NCI-H2081 treated with DMSO at 0.1 percent for 48 hours (cell line): ENCODE measurements at places on chromosomes 13 and 19.

DNA sequence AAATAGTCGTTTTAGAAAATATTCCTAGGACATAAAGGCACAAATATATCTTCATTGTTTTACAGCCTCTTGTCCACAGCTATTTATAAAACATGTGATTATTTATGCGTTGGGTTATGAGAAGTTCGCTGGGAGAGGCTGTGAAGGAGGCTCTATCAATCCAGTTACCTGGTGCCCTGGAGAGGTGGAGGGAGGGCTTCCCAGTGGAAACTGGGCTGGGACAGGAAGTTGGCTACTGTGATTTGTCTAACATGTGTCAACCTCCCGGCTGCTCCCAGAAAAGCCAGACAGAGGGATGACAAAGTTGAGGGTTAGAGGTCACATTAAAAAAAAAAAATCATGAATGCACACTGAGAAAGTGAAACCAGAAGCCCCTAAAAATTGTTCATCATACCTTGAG lies 346.5 kb downstream of the ZNF536 start:
- DNase-seq: no peak

DNA sequence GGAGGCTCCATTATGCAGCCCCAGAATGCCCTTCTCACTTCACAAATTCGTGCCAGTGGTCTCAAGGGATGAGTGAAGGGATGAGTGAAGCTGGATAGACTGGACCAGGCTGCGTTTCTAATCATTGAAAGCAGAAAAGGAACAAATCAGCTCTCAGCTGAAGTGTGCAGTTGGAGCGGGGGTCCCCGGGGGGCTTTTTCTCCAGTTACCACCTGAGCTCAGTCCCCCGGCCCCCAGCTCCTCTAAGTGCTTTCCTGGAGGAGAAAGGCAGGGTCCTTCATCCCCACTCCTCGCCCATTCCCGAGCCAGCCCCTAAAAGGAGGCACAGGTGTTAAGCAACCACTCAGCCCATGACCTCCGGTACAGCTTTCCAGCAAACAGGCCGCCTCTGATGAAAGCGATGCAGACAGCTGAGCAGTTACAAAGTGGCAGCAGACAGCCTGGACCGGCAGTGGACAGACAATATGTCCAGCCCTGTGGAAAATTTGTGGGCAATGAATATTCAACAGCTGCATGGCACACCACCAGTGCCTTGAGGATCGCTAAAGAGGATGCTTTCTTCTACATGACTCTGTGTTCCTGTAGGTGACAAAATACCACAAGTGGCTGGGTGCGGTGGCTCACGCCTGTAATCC lies 110.7 kb upstream of the UBL3 start:
- no peak for DNase-seq

DNA sequence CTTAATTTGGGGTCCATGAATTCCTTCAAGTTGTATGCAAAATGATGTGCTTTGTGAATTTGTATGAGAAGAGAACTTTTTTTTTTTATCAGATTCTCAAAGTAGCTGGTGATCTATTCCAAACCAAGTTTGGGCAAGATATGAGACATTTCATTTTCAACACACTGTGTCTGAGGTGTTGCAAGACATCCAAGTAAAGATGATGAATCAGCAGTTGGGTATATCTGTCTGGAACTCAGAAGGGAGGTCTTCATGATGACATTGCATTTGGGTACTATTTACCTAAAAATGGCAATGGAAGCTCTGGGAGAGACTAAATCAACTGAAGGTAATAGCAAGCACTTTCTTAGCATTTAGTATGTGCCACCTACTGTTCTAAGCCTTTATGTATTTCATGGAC lies 2.8 kb downstream of the FAM124A start:
- no peak for DNase-seq

DNA sequence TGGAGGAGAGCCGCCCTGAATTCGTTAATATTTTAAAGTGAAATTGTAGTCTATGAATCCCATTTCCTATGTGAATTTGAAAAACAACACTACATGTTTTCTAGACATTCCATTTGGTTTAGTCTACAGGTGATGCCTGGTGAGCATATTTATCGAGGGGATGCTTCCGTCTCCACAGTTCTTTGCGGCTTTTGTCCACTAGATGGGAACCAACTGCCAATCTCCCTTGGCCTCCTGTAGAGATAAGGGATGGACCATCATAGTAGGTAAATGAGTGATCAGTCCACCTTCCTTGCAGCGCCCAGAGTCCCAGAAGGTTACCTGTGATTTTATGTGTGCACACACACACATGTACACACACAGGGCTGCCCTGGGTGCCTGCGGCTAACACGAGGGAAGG lies 289.8 kb upstream of the SOX21 start:
- no peak for DNase-seq

DNA sequence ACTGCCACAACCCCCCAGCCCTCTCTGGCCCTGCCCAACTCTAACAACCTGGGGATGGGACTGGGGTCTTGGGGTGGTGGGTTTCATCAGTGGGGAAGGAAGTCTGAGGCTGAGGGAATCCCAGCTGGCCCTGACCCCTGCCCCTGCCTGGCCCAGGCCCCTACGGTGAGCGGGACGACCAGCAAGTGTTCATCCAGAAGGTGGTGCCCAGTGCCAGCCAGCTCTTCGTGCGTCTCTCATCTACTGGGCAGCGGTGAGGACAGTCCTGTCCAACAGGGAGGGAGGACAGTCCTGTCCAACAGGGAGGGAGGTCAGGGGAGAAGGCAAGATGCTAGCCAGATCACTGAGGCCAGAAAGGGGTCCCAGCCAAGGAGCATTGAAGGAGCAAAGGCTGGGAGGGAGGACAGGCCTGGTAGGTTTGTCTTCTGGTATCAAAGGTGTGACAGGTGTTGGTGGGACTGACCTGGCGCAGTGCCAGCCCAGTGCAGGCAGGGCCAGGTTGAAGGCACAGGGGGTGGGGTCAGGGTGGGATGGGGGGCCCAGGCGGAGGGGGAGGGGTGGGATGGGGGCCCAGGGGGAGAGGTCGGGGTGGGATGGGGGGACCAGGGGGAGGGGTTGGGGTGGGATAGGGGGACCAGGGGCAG lies 12.1 kb upstream of the LTBP4 start:
- no peak for DNase-seq

DNA sequence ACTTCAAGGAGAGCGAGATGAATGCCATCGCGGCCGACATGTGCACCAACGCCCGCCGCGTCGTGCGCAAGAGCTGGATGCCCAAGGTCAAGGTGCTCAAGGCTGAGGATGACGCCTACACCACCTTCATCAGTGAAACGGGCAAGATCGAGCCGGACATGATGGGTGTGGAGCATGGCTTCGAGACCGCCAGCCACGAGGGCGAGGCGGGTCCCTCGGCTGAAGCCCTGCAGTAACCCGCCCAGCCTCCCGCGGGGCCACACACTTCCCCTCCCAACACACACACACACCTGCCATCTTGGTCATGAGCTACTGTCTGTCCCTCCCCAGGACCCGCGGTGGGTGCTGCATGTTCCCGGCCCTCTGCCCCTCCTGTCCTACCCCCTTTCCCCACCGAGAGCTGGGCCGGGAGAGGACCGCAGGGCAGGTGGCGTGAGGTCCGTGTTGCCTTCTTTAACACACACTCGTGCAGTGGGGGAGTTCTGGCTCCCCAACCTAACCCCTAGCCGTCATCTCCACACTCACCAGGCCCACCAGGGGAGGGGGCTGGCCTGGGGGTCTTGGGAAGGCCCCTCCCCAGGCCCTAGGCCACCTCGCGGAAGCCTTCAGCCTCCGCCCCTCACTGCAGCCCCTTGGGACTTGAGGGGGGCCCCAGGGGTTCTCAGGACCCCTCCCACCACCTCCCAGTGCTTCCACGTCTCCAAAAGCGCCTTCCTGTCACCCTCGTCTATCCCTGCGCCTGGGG lies 11.8 kb downstream of the STX10 start:
- DNase-seq: no peak

- DNase-seq: no peak
Measured at GRCh38 chr19:7970716-7971448, 27.4 kb upstream of the TIMM44 start.

DNA sequence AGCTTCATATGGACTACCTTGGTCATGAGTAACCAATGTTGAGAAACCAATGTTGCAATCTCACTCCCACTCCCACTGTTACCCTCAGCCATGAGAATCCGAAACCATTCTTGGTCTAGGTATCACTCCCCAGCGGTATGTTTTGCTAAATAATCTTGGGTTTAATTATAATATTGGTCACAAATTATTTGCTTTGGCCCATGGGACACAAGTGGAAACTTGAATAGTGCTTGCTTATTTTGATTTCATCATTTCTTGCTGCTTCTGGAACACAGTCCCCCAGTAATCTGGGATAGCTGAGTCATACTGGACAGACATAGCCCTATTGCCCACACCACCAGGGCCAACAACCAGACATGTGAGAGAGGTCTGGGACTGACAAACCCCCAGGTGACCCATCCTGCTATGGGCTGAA lies 171.6 kb upstream of the IPO5 start:
- no peak for DNase-seq

GRCh38 chr13:35857769-35858168 lies 273.4 kb downstream of the DCLK1 start:
- no peak for DNase-seq

- DNase-seq: no peak
Measured at GRCh38 chr19:13417054-13417453, 89.2 kb downstream of the CACNA1A start.

- DNase-seq: no peak
Measured at GRCh38 chr19:9903336-9903735, 33.0 kb downstream of the OLFM2 start.

- no peak for DNase-seq
Measured at GRCh38 chr13:48778610-48779009, 124.9 kb downstream of the CYSLTR2 start.

DNA sequence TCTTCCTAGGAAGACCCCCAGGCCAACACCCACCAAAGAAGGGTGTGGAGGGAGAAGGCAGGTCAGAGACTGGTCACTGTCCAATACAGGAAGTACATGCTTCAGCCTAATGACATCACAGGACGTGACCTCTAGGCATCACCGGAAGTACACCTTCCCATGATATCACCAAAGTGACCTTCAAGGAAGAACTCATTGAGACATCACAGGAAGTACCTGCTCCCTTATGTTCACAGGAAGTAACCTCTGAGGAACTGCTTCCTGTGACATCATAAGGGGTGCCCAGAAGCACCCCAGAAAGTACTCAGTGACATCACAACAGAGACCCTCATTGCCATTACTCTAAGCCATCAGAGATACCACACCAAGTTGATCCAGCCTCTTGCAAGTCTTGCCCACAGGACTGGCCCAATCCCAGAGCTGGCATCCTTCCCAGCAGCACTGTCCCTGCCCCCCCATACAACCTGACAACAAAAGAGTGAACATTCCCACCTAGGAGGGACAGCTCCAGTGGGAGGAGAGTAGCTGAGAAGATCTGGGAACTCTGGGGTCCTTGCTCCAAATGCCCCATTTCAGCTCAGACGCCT lies 24.2 kb upstream of the NANOS2 start:
- no peak for DNase-seq

- no peak for DNase-seq
Measured at GRCh38 chr13:26998292-26998691, 173.3 kb downstream of the USP12 start.

GRCh38 chr19:34173193-34173956 lies 1.1 kb downstream of the LSM14A start:
- no peak for DNase-seq

- no peak for DNase-seq
Measured at GRCh38 chr19:4676955-4677731, 7.0 kb upstream of the MYDGF start.

DNA sequence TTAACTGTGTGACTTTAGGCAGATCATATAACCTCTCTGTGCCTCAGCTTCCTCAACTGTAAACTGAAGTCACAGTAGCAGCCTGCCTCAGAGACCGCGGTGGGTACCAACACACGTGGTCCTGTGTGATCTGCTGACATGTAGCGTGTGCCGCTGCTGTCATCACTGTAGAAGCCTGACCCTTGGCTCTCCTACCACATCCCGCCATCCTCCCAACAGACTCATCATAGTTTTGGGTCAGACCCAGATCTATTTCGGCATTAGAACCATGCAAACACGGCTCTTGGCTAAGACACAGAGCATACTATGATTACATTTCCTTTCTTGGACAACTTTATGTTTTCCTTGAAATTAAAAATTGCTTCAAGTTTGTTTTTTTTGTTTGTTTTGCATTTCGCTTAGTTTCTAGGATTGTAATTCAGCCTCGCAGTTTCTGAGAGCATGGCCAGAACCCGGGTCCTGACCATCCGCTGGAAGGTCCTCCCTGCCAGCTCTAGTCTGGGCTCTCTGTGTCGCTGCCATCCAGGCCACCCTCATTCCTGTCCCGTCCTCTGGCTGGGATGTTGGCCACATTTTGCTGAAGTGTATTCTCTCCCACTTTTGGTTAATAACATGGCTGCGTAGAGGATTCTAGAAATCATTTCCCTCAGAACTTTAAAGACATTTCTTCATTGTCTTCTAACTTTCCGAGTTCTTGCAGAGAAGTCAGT lies 53.0 kb downstream of the GGACT start:
- no peak for DNase-seq

GRCh38 chr13:50611117-50611781 lies 232.2 kb downstream of the DLEU7 start:
- no peak for DNase-seq

DNA sequence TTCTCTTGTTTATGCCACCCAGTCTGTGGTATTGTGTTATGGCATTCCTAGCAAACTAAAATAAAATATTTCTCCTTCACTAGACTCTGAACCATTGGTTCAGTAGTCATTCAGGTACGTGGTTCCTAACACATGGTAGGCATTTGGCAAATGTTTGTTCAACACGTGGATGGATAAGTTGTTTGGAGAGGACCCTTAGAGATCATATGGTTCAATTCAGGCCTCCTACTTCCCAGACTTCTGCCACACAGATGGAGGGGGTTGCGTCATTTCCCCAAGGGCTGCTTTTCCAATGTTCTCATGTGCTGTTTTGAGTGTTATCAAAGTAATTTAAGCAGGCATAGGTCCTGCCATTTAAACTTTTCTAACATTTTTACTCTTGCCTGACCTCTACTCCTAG lies 6.7 kb downstream of the CXCL17 start:
- DNase-seq: no peak

DNA sequence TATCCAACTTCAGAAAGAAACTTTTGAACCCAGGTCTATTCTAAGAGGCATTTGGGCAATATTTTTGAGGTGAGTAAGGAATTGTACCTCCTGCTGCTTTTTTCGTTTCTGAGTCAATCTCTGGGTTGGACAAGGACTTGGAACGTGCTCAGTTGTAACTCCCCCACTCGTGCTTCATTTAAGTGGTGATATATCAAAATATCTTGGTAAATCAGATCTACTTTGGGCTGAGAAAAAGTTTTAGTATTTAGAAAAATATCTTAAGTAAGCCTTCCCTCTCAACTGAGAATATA lies 728.9 kb downstream of the EFNB2 start:
- DNase-seq: no peak

GRCh38 chr19:31723101-31723500 lies 373.9 kb upstream of the TSHZ3 start:
- DNase-seq: no peak
